Iris pigment epithelial cell (primary cell): ENCODE measurements at places on chromosomes 12 and 14.

DNA sequence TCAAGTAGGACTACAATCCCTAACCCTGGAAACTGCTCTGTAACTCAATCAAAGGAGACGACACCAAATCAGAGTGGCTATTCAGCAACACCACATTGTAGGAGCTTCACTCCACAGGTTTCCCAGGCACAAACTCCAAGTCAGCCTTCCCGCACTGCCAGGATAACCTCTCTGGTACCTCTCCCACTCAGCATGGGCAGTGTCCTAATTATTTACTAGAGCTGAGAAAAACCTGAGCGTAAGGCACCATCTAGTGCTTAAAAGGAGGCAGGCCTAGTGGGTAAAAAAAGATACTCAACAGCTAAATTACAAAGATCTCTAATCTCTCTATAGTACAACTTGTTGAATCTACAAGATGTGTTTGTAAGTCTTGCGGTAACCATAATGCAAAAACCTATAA, 36.1 kb downstream of the PARP11 start:
- DNase-seq: no peak

DNA sequence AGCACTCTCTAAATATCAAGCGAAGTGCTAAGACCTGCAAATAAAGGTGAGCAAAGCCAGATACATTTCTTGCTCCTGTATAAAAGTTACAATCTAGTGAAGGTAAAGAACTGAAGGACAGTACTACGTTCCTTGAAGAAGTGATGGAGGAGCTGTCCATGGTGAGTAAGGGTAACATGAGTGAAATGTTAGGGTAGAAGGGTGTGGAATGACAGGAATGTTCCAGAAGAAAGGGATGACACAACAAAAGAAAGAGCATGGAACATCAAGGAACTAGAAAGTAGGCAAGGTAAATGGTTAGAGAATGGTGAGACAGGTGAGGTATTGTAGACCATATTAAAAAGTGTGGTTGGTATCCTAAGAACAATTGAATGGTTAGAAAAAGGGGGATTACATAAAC, 272.4 kb downstream of the ACSS3 start:
- no peak for DNase-seq

DNA sequence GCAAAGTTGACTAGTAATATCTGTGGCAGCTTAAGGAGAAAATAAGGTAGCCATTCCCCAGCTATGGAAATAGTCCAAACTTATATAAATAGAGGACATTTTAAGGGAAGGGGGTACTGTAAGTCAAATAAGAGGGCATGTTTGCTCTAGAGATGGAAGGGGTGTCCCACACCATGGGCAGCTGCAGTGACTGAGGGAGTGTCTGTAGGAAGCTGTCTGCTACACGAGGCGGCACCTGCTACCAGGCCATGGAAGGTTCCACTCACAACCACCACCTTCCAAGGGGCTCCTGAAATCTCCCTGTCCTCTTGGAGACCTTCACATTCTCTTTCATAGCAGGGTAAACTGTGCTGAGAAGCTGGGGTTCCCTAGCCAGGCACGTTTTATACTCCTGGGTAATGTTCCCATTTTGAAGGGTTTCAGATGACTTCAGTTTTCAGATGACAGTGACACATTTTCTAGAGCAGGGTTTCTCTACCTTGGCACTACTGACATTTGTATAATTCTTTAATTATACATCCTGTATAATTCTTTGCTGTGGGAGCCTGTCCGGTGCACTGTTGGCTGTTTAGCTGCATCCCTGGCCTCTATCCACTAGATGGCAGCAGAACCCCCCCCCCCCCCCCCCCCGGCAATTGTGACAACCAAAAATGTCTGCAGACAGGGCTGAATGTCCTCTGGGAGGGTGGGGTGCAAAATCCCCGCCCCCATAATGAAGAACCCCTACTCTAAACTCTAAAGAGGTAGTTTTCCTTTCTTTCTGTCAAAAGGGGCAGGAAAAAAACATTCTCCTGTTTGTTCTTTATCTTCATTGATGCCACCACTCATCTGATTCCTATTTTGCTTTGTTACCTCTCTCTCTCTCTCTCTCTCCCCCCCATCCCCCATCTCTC, 11.6 kb upstream of the SMCO2 start:
- peak; percentile 10 for DNase-seq

DNA sequence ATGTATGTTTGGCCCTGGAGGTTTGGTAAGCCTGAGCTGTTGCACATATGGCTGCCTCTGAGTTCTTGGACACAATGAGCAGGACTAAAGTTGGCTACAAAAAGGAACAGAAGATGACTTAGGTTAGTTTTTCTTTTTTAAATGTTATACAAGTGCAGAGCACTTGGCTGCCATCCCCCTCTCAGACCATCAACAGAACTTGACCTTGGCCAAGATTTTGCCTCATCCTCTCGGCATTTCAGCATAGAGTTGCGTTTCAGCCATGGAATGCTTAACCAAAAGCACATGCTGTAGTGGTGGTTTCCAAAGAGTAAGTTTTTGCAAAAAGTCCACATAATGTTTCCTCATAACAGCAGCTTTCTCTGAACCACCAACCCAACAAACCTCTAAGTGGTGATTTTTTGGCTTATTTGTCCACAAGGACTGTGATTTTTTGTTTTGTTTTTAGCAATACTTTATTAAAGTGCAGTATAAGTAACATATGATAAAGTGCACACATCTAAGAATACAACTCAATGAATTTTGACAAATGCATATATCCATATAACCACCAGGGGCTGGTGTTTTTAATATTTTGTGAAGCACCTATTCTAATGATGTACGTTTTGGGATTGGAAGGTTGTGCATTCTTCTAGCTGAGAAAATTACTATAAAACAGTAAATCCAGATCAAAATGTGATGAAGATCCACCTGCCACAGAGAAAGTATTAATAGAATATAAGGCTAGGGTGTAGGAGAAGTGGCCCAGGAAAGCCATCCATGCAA, 12.1 kb upstream of the GALNT16 start:
- DNase-seq: peak; percentile 96
